ENCODE measurements at places on chromosomes 6 and 20.

- DNase-seq, result no peak
These were observed 4.6 kb upstream of the BICRAL start for GRCh38 chr6:42777126-42777822.

- DNase-seq, result peak; percentile 19
These were observed 4.2 kb upstream of the CST11 start for GRCh38 chr20:23456873-23457272.

DNA sequence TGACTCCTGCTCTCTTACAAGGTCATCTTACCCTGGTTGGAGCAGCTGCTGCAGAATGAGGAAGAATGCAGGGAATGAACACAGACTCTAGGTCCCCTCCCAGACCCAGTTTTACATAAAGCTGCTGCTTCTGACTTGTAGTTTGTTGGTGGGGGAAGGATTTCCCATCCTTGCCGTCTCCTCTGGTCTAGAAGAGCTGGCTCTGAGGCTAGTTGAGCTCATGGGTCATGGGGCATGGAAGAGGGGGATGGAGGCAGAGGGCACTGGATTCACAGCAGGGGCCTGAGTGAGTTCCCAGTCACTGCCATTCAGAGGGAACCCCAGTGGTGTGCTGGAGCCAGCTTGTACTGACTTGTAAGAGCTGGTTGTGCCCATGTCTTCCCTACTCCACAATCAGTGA lies 9.2 kb upstream of the GUCA1A start:
- DNase-seq, result no peak

GRCh38 chr20:10696650-10697049 lies 22.9 kb upstream of the JAG1 start:
- no peak for DNase-seq

GRCh38 chr6:13446381-13446780 lies 41.0 kb downstream of the GFOD1 start:
- no peak for DNase-seq

Measured in CD4-positive, alpha-beta T cell treated with Interferon alpha-2 for 1 hour (primary cell).